ENCODE measurements at places on chromosomes 5 and 9.

DNA sequence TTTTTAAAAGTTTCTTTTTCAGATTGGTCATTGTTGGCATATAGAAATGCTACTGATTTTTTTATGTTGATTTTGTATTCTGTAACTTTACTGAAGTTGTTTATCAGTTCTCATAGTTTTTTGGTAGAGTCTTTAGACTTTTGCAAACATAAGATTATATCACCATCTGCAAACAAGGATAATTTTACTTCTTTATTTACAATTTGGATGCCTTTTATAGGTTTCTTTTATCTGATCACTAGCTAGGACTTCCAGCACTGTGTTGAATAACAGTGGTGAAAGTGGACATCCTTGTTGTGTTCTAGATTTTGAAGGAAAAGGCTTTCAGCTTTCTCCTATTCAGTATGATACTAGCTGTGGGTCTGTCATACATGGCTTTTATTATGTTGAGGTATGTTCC lies 170.3 kb downstream of the WDR70 start:
- no peak for DNase-seq

DNA sequence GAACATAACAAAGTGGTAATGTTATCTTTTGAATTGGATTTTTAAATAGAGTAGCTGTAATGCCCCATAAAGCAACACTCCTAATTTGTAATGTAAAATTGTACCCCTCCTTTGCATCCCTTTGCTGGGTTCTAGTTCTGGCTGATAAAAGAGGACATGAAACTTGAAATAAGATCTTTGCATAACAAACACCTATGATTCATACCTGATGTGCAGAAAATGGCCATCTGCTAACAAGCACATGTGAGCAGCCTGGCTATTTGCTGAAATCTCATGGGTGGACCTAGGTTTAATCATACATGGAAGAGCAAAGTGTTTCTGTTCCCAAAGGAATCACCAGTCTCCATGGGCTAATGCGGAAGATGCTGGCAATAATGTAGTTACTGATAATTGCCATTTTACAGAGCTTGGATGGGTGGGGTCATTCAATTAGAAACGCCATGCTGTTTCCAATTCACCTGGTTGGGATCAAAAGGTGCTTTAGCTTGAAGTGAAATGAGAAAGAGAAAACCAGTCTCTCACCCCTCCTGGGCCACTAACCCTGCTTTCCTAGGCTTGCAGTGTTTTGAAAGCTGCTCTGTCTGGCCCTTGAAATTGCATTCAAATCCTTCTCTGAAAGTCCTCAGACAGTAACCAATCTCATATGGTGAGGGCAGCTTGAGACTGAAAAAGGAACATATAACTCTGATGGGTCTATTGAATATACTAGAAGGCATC lies 585.1 kb downstream of the TLE4 start:
- no peak for DNase-seq

- DNase-seq = no peak
Observed at GRCh38 chr9:121453232-121453892, 46.3 kb downstream of the GGTA1 start.

GRCh38 chr5:180328296-180329137 lies 24.6 kb downstream of the GFPT2 start:
- DNase-seq = peak; percentile 80

- DNase-seq = no peak
Observed at GRCh38 chr5:1476967-1477310, 31.7 kb upstream of the SLC6A3 start.

DNA sequence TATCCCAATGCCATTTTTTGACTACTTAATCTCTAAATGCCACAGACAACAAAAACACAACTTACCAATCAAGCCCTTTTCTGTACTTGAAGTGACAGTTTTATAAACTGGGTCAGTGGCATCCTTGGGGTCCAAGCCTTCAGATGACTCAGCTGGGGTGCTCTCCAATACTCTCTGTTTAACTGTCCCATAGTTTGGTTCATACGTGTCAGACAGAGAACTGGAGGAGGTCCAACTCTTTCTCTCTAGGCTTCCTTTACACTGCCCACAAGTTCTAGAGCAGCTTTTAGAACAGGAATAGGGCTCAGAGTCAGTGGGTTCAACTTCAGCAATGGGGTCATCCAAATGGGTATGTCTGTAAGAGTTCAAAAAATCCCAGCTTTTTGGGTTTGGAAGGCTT lies 166.9 kb downstream of the CDC42SE2 start:
- DNase-seq = no peak

- no peak for DNase-seq
Observed at GRCh38 chr5:54207566-54207965, 102.8 kb downstream of the ARL15 start.

- no peak for DNase-seq
Observed at GRCh38 chr5:56671571-56671970, 143.8 kb upstream of the MAP3K1 start.

DNA sequence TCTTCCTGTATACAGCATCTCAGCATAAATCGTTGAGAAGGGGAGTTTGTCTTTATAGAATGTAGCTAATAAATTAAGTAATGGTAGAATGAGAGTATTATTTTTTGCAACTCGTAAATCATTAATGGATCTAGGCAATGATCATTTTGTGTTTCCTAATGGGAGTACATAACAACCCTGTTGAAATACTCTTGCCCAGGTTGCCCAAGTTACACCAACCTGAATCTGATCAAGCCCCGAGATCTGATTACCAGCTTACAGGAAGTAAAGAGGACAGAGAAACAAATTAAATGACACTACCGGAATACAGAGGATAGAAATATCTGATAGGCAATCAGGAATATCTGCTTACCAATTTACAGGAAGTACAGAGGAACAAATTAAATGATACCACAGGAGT lies 107.3 kb downstream of the AOPEP start:
- no peak for DNase-seq

DNA sequence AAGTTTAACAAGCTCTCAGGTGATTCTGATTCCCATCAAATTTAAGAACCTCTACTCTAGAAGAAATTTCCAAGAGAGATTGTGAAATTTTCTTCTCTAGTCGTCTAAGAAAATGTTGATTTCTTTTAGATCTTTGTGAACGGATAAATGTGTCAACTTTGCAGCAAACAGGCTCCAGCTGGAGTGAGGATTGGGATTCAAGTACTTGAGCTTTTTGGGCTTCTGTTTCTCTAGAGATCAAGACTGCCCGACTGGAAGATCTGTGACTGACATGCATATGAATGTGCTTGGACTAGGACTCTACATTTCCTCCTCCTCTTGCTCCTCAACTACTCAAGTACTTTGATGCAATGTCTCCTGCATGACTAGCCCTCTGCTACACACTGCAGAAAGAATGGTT lies 388.3 kb downstream of the TMEM38B start:
- DNase-seq = no peak

DNA sequence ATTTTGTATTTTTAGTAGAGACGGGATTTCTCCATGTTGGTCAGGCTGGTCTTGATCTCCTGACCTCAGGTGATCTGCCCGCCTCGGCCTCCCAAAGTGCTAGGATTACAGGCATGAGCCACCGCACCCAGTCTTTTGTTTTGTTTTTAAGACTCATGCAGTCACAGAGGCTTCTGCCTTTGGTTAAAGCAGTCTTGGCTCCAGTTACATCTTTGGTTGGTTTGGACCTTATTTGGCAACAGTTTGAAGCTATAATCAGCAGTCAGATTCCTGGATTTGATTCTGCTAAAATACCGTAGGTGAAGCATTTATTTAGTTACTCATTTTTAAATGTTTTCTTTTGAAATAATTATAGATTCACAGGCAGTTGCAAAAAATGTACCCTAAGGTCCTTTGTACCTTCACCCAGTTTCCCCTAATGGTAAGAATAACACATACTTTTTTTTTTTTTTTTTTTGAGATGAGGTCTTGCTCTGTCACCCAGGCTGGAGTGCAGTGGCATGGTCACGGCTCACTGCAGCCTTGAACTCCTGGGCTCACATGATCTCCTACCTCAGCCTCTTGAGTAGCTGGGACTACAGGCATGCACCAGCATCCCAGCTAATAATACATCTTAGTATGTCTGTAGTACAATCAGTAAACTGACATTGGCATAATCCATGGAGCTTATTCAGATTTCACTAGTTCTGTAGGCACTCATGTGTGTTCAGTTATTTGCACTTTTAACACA lies 15.7 kb downstream of the USP20 start:
- DNase-seq = no peak

GRCh38 chr5:67371924-67372323 lies 175.3 kb upstream of the CD180 start:
- DNase-seq = no peak

DNA sequence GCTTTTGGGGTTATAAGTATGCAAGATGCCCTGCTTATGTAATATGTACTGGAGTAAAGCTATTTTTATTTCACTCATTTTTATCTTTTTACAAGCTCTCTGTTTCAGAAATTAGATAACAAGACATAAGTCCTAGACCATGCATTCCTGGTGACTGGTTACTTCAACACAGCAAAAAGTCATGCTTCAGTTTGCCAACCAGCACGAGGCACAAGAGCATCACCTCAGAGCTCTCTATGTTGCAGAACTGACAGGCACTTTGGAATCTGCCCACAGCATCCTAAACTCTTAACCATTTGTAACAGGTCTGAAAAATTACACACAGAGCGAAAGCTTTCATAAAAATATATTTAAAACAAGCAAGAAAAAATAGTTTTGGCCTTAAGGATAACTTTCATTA lies 112.8 kb downstream of the MARCHF11 start:
- no peak for DNase-seq

GRCh38 chr9:4293293-4293941 lies 6.5 kb downstream of the GLIS3 start:
- DNase-seq = no peak

GRCh38 chr5:159601216-159601615 lies 270.9 kb upstream of the IL12B start:
- DNase-seq = no peak

- DNase-seq = no peak
Observed at GRCh38 chr5:139705191-139705590, 57.0 kb downstream of the CXXC5 start.

DNA sequence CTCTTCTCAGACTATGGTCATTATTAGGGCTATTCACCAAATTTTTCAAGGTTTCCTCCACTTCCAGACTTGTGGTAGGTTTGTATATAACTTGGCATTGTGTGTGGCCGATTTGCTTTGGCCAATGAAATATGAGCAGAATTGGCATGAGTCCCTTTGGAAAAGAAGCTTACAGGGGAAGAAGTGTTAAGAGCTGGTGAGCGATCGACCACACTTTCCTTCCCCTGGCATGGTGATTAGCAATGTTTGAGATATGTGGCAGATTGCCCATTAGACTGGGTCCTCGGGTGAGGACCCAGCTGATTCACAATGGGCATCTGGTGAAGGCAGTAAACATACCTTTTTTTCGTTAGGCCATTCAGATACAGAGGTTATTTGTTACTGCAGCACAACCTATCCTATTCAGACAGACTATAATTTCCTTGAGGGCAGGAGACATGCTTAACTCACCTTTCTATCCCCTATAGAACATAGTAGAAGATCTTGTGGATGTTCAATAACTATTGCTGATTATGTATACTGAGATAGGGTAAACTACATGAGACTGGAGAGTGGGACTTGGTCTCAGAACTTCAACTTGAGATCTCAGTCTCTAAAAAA lies 62.8 kb upstream of the KLF9 start:
- DNase-seq = no peak

DNA sequence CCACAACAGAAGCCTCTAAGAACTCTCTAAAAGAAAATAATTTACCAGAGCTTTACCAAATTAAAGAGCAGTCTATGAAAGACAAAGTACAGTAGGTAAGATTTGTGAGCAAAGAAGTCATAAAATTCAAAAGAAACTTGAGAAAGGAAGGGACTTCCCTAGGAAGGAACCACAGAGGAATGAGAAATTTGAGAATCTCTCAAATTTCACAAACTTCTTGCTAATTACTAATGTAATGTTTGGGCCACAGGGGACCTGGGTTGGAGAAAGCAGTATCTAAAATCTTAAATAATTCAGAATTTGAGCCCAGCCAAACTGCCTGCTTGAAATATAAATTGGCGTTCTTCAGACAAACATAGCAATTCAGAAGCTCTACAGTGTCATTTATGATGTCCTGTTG lies 225.0 kb upstream of the PRR16 start:
- no peak for DNase-seq

DNA sequence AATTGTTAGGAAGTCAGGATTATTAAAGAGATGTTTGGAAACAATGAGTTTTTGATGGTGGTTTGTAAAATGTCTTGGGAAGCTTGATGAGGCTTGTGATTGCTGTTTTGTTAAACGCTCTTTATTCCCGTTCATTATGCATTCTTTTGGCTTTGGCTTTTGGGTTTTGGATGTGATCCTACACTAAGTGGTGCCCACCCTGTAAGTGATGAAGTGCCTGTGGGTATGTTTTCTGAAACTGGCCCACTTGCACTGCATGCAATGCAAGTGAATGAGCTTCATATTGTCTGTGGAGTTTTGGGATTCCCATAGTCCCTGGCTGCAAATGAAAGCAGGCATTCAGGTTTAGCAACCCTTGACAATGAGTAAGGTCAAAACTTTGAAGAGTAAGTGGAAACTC lies 1035.5 kb upstream of the WWC1 start:
- DNase-seq = no peak

- DNase-seq = no peak
Observed at GRCh38 chr5:2326601-2327000, 424.9 kb downstream of the IRX2 start.

DNA sequence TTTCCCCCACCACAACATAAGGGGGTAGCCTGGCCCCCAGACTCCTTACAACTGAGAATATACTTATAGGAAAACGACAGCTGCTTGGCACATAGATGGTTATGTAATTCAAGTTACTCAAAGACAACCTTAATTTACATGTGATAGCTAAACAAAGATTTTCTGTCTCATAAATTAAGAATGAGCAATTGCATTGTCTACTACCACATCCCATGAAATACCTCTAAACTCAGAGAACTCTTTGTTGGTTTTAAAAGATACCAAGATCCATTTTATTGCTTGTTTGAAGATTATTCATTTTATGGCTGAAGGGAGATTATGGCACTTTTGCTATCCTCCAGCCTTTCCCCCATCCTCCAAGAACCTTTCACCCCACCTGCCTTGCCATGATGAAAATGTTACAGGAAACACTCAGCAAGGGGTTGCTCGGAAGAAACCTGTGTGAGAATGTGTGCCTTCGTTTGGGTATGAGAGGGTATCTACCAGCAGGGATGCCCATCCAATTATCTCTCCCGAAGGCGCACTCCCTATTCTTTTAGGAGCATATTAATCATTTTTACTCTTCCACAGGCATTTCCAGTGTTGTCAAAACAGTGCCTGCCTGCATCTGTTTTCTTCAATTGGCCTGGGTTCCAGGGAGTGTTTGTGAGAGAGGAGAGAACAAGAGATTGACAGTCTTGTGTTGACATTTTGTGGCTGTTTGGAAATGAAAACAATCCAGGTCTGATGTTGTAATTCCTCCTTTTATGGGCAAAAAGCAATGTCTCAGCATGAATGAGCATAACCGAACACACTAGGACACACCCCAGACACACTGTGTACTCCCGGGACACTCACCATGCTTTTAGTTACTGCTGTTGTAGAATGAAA lies 208.0 kb upstream of the ANKRD55 start:
- peak; percentile 61 for DNase-seq

GRCh38 chr5:93926831-93927620 lies 185.6 kb upstream of the POU5F2 start:
- DNase-seq = no peak

- DNase-seq = no peak
Observed at GRCh38 chr9:91424403-91425176, 958 bp upstream of the NFIL3 start.

GRCh38 chr5:59143926-59144333 lies 561.1 kb downstream of the RAB3C start:
- no peak for DNase-seq
